ENCODE measurements at places on chromosomes 6 and 20.

DNA sequence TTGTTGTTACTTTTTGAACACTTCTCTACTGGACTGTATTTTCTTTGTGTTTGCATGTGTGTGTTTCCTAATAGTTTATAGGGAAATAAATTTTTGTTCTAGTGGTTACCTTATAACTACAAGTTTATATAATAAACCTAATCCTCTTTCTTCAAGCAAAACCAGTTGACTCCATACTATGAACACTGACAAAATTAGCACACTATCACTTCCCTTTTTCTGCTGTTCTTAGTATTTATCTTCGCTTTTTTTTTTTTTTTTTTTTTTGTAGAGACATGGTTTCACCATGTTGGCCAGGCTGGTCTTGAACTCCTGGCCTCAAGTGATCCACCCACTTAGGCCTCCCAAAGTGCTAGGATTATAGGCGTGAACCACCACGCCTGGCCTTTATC, 25.0 kb upstream of the C6orf62 start:
- DNase-seq, result no peak

DNA sequence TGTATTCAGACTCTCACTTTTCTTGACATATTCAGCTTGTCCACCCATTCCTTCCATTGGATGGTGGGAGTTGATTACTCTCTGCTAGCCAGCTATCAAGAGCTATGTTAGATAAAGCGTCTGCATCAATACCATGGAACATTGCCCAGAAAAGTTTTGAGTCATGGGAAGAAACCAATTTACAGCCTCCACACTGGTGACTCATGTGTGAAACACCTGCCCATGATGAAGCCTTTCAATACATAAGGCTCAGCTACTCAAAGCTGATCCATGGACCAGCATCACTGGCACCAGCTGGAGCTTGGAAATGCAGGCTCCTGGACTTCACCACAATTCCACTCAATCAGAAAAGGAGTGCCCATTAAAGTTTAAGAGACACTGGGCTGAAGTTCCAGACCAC, 16.1 kb downstream of the PLA2G7 start:
- DNase-seq, result no peak

DNA sequence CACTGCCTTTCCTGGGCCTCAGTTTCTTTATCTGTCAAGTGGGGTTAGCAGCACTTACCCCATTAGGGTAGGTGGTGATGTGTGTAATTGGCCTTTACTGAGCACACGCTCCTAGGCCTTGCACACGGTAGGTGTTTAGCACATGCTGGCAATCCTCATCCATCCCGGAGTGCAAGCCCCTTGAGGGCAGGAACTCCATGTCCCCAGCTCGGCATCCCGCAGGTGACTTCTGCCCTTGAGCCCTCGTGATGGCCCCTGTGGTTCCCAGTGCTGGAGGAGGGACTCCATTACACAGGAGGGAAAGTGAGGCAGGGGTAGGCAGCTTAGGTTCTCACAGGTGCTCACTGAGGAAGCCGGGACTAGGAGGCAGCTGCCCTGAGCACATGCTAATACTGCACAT, 40.0 kb downstream of the MYH7B start:
- no peak for DNase-seq

GRCh38 chr6:168093071-168093505, 14.1 kb upstream of the FRMD1 start:
- DNase-seq, result no peak

DNA sequence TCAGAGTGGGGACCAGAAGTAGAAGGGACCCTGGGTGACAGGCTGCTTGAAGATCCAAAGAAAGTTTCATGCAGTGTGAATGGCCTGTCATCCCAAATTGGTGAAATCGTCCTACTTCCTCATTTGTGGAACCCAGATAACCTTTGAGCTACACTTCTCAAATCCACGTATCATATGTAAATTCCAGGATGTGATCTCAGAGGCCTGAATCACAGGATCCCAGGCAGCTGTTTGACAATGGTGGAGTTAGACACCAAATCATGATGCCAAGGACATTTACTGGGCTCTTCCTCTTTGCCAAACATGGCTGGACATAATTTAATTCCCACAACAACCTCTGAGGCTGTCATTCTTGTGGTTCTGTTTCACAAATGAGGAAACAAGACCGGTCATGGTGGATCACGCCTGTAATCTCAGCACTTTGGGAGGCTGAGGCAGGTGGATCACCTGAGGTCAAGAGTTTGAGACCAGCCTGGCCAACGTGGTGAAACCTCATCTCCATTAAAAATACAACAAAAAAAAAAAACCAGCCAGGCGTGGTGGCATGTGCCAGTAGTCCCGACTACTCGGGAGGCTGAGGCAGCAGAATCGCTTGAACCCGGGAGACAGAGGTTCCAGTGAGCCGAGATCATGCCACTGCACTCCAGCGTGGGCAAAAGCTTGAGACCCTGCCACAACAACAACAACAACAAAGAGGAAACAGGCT, 39.9 kb upstream of the TTPAL start:
- no peak for DNase-seq

DNA sequence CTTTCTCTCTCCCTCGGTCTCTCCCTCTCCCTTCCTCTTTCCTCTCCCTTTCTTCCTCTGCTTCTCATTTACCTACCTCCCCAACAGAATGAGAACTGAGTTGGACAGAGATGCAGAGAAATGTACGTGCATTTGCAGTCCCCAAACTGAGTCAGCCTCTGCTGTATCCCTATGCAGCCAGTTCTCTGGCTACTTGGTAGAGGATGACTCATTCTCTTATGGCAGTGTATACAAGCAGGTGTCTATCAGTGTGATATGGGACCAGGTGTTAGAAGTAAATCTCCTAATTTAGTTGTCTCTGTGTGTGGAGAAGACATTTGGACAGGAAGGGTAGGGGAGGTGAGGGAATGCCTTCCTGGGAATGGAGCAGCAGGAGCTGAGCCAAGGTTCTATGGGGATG, 470.8 kb downstream of the CD109 start:
- no peak for DNase-seq

GRCh38 chr6:22499815-22500214, 69.6 kb upstream of the HDGFL1 start:
- DNase-seq, result no peak

GRCh38 chr20:51487565-51488268, 54.8 kb downstream of the NFATC2 start:
- DNase-seq, result no peak

- DNase-seq, result no peak
These were observed 1.9 kb downstream of the EBF4 start for GRCh38 chr20:2694519-2694918.

DNA sequence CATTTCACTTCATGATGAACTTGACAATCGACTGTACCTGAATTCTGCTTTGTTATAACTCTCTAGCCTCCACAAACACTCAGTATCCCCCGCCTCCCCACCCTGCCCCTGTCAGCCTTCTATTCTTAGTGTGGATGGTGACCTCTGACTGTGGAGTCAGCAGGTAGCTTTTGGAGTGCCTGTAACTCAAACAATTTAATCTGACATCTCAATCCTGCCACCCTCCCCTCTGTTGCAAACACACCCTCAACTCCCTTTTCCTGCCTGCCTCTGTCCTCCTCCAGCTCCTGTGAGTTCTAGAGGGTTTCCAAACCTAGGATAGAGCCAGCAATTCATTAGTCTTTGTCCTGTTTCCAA, 20.3 kb downstream of the DAAM2 start:
- DNase-seq, result no peak

GRCh38 chr6:111837641-111838500, 35.4 kb downstream of the FYN start:
- DNase-seq, result no peak

DNA sequence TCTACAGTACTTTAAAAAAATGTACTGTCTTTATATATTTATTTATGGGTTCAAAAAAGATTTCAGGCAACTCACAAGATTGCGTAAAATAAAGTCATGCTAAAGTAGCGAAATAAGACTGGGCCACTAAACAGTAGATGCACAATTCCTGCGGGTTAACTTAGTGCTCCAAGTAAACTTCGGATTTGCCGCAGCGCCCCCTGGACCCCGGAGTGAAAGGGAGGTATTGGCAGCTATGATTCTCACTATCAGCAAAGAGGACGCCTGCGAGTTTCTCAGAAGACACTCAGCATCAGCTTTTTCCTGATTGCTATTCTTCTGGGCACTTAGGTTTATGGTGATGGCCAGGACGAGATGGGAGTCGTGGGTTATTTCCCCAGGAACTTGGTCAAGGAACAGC, 1.4 kb downstream of the OTOR start:
- DNase-seq, result no peak

DNA sequence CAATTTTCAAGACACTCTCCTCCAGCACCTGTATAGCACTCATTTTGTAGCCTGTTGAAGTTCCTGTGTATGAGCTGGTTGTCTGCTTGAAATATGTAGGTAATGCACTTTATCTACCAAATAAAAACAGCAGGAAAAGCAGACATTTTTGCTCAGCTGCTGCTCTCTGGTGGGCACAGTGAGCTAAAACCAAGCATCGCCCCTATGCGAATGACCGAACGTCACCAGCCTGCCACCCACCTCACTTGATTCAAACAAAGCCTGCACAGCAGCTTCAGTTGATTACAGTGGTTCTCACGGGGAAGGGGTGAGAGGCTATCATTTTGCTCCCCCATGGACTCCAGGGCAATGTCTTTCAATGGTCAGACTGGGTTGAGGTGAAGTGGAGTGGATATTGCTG, 185.7 kb downstream of the SASH1 start:
- DNase-seq, result no peak

GRCh38 chr20:2768632-2769015, 31.8 kb downstream of the CPXM1 start:
- no peak for DNase-seq

DNA sequence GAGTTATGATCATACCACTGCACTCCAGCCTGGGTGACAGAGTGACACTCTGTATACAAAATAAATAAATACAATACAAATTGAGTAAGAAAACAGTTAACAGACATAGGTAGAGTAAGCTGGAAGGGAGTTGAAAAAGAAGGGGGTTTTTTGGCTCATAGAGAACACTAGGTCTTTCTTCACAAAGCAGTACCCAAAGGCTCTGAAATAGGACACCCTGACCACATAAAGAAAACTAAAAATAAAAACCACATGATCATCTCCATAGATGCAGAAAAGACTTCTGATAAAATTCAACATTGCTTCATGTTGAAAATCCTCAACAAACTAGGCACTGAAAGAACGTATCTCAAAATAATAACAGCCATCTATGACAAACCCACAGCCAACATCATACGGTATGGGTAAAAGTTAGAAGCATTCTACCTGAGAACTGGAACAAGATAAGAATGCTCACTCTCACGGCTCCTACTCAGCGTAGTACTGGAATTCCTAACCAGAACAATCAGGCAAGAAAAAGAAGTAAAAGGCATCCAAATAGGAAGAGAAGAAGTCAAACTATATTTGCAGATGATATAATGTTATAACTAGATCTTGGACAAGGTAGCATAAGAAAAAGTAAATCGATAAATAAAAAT, 48.6 kb downstream of the TOMM6 start:
- DNase-seq, result no peak

GRCh38 chr6:6884916-6885315, 222.8 kb upstream of the RREB1 start:
- DNase-seq, result no peak

Data from NCI-H1048 (cell line).